Chondrocyte (in vitro differentiated cells): ENCODE measurements at places on chromosomes 1 and 21. TPM values are rescaled to one million over a fixed set of nuclear protein-coding genes. Genes with fewer than 3 reads are reported as not detected.
A peak's percentile ranks its signal among the peaks of the same experiment; 100 is the strongest.

GRCh38 chr1:41110286-41110685, 88.8 kb upstream of the SLFNL1 start:
- DNase-seq, result no peak

DNA sequence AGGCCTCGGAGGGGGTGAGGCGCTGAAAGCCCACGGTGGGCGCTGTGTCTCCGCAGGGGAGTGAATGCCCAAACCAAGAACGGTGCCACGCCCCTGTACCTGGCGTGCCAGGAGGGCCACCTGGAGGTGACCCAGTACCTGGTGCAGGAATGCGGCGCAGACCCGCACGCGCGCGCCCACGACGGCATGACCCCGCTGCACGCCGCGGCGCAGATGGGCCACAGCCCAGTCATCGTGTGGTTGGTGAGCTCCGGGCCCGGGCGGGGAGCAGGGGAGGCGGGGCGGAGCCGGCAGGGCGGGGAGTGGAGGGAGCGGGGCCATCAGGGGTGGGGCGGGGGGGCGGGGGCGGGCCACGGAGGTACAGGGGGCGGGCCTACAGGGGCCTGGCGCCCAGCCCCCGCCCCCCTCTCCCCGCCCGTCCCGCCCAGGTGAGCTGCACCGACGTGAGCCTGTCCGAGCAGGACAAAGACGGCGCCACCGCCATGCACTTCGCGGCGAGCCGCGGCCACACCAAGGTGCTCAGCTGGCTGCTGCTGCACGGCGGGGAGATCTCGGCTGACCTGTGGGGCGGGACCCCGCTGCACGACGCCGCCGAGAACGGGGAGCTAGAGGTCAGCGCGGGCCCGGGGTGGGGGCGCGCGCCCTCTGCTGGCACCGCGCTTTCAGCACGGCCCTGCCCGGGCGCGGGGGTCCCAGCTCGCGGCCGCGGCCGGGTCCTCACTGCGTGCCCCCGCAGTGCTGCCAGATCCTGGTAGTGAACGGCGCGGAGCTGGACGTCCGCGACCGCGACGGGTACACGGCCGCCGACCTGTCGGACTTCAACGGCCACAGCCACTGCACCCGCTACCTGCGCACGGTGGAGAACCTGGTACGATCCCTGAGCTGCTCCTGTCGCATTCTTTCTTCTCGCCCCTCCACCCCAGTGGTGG, 15.9 kb downstream of the ESPN start:
- DNase-seq, result peak; percentile 86

- DNase-seq, result no peak
Observed at GRCh38 chr21:44814498-44815023, 3.3 kb downstream of the SUMO3 start.

DNA sequence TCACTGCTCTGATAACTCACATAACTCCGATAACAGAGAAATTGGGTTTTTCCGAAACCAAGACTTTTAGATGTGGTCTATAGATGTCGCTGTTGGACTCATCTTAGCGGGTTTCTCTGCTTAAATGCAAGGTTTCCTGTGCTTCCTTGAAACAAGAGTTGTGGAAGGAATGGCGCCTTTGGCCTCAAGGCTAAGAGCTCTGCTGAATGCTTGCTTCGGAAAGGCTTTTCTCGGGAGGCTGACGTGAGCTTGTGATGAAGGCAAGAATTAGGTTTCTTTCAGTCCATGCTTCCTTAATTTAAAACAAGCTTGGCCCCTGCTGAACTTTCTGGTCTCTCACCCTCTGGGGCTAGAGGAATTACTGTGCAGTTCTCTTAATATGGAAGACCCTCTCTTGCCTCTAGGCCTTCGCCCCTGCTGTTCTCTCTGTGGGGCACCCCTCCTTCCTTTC, 113.5 kb downstream of the MAP3K21 start:
- DNase-seq, result no peak

DNA sequence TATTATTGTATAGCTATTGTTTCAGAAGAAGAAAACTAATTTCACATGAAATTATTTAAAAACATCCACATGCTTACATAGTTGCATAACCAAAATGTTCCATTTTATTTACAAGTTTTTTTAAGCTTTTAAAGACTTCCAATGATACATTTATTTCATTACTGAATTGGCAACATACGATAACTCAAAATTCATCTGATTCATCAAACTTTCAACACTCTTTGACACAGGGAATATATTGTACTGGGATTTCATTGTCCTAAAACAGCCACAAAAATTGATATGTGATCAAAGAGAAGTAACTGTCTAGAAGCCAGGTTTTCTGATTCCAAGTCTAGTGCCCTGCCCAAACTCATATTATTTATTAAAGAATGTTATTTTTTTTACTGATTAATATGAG, 131.4 kb upstream of the USP24 start:
- no peak for DNase-seq

DNA sequence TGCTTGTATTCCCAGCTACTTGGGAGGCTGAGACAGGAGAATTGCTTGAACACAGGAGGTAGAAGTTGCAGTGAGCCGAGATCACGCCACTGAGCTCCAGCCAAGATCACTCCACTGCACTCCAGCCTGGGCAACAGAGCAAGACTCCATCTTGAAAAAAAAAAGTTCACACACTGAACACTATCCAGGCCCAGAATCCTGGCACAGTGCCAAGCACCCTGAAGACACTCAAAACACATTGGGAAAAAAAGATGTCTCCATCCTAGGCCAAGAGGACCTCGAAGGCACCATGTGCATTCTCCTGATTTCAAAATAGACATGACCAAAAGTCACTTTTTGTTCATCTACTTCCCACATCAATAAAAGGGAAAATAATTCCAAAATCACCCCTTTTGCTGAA, 38.7 kb downstream of the SLC9A1 start:
- no peak for DNase-seq

GRCh38 chr1:216710598-216711333, 12.5 kb downstream of the ESRRG start:
- DNase-seq, result no peak

DNA sequence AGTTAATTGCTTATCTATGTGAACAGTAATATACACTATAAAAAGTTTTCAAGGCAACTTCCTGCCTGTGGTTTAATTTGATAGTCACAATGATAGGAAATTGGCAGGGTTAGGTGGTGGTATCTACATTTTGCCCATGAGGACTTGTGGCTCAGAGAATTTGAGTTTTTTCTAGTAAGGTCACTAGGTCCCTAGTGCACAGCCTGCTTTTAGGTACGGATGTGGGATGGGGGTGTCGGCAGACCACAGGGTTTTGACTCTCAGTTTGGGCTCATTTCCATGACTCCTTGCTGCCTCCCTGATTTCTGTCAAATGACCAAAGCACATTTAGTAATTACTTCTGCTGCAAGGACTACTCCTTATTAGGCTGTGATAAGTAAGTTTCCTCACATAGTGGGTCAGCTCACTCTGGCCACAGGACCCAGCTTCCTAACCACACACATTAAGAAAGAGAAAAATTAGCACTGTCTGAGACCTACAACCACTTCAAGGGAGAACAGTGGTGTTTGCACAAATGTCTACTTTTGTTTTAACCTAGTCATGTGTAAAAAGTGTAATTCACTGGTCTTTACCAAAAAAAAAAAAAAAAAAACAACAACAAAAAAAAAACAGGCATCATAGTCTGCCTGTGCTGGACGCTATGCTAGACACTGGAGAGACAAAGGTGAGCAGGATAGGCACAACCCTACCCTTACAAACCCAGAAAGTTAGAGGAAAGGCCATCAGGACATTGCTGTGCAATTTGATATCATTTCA, 43.7 kb downstream of the MRPL39 start:
- no peak for DNase-seq

DNA sequence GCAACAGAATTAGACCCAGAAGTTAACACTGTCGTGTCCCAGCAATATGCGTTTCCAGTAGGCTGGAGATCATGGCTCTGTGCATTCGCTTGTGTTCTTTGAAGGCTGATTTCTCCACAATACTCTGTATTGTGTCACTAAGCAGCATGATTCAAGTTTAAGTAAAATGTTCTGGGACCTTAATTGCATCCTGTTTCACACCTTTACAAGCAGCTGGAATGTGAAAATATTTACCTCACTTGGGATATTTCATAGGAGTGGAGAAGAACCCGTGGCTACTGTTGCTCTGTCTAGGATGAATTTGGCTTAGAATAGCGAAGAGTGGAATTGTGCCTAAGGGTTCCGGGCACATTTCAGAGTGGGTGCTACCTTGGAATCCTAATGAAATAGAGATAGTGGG, 6.3 kb downstream of the PTGFRN start:
- no peak for DNase-seq

- no peak for DNase-seq
Observed at GRCh38 chr1:95723346-95723745, 489.3 kb downstream of the RWDD3 start.

- no peak for DNase-seq
Observed at GRCh38 chr1:66119148-66119547, 326.5 kb downstream of the PDE4B start.

DNA sequence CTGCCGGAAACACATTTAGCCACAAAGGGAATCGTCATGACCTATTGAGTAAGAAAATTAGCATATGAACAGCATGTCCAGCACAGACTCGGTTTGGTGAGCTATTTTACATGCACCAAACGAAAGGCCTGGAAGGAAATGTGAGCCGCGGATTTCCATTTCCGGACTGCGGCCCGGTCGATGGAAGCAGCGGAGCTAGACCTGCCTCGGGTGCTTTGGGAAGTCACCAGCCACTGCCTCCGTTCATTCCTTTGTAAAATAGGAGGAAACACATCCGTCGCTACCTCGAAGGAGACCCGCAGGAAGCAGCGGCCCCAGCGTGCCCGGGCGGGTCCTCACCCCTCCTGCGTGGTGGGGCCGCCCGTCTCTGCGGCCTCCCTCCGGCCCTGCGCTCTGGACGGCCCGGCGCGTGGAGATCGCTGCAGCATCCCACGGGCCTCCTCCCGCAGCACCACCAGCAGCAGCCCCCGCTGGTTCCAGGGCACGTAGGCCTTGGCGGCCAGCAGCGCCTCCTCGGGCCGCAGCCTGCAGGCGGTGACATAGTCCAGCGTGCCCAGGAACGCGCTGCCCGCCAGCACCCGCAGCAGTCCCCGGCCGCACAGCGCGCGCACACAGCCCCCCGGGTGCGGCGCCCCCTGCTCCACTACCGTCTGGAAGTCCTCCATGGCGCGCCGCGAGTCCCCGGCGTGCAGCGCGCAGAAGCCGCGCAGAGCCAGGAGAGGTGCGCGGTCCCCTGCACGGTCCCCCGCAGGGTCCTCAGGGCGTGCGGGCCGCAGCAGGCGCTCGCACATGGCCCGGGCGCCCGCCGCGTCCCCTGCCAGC, 12.1 kb downstream of the TTC34 start:
- DNase-seq, result peak; percentile 70

- DNase-seq, result peak; percentile 55
Observed at GRCh38 chr1:33320619-33321165, at the start of gene A3GALT2. Gene A3GALT2, minus strand, starts transcription at chr1:33321098. Its CDS starts 0 bp downstream, at chr1:33321098.

DNA sequence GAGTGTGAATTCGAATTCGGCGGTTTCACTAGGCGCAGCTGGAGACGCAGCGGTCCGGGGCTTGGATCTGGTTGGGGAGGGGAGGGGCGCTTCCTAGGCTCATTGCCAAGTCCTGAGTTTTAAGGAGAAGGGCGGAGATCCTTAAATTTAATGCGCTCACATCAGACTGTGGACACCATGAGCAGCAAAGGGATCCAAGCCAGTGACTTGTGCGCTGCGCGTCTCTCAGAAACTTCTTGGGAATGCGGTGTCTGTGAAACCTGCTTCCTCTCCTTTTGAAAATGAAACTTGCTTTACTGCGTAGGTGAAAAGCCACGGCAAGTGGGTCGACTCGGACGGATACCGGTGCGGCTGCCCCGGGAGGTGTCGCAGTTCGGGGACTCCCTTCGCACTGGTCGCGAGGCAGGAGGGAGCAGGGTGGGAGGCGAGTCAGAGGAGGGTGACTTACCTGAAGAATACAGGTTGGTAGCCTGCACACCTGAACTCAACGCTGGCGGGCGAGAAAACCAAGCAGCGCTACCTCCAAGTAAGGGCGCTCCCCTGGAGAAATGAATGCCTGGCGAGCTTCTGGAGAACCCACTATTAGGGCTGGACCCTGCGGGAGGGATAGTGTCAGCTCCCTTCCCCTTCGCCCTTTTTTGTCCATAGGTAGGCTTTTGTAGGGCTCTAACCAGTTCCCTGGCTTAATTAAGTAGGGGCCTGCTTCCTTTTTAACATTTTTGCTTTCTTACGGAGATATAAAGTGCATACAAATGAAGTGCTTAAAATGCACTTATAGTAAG, 992 bp downstream of the TENT5C start:
- no peak for DNase-seq

DNA sequence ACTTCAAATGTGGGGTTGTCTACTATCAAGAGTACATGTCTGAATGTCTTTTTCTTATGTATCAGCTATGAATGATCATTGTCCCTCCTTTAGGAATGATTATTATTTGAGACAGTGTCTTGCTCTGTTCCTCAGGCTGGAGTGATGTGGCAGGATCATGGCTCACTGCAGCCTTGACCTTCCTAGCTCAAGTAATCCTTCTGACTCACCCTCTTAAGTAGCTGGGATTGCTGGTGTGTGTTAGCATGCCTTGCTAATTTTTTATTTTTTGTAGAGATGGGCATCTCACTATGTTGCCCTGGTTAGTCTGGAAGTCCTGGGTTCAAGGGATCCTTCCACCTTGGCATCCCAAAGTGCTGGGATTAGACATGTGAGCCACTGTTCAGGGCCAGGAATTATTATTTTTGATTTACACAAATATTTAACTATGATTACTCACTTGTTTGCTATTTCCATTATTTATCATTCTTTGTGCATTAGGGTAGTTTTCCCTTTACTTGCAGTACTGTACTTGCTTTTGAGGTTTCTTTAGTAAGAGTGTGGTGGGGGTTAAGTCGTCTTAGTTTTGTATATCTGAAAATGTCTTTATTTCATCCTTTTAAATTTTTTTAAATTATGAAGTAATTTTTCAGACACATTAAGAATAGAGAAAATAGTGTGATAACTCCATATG, 12.8 kb downstream of the S100A7 start:
- DNase-seq, result no peak

DNA sequence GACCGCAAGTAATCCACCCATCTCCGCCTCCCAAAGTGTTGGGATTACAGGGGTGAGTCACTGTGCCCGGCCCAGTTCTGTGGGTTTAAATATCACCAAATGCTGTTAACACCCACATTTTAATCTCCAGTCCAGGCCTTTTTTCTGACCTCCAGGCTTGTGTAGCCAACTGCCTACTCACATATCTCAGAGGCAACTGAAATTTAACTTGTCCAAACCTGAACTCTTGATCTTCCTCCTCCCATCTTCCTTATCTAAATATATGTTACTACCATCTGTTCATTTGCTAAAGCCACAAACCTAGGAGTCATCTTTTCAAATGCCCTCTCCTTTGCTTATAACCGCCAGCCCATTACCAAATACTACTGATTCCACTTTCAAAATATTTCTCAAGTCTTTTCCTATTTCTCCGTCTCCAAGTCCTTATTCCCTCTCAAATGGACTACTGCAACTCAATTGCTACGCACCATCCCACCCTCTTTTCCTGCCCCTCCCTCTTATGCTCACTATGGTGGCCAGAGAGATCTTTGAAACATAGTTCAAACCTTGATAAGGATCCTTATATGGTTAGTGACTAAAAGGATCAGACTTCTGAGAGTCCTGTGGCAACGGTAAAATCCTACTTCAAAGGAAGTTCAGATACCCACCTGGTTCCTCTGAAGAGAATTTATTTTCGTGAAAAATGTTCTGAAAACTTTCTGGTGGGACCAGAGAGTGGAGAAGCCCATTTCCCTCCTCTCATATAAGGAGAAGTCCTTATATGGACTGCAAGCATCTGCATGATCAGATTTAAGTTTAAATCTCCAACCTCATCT, 78.5 kb upstream of the CDC42BPA start:
- DNase-seq, result no peak

Gene ACTL8
- total RNA-seq, result not detected in 3 replicates

Gene ST6GALNAC3
- 1.6 to 4.7 TPM (median 3.5 TPM) in 3 replicates for total RNA-seq

Gene TMEM125
- total RNA-seq, result not detected in 3 replicates

Gene CFAP45
- 0.37 to 0.95 TPM (median 0.73 TPM) in 3 replicates for total RNA-seq

Gene MANEAL
- total RNA-seq, result 3.9 to 4.2 TPM (median 4.0 TPM) in 3 replicates

Gene TPR
- 76.2 to 101 TPM (median 77.9 TPM) in 3 replicates for total RNA-seq

Gene CFHR4
- total RNA-seq, result not detected in 3 replicates
